H1 (cell line): ENCODE measurements at places on chromosomes 5 and 9. TPM values are rescaled to one million over a fixed set of nuclear protein-coding genes. Genes with fewer than 3 reads are reported as not detected.

GRCh38 chr5:2660315-2660714 lies 91.2 kb downstream of the IRX2 start:
- H3K27ac ChIP-seq = no peak overlapping the region
- H3K36me3 ChIP-seq = no peaks in the 10 kb centered on the region
- DNase-seq = no peak
- no peaks in the 10 kb centered on the region for H3K27me3 ChIP-seq
- no peak overlapping the region for H3K4me3 ChIP-seq

DNA sequence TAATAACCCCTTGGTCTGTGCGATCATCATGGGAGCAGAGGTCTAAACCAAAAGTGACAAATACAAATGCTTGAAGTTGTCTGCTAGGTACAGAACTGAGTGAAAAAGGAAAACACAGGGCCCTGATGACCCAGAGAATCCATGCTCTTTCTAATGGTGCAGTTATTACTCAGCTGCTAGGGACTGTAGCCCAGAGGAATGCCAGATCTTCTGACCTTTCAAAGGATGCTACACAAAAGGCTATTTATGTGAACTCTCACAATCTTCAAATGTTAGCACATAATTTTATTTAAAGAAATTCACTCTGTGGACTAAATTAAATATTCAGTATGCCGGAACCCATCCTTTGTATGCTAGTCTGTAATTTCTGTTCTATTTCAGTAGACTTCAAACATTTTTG lies 79.9 kb downstream of the PRR16 start:
- no peaks in the 10 kb centered on the region for H3K36me3 ChIP-seq
- no peak overlapping the region for H3K4me3 ChIP-seq
- H3K27me3 ChIP-seq = no peaks in the 10 kb centered on the region
- H3K4me1 ChIP-seq = no peaks in the 10 kb centered on the region
- H3K27ac ChIP-seq = no peak overlapping the region
- DNase-seq = no peak

- H3K4me1 ChIP-seq = peaks cover under 1% of the 10 kb centered on the region; the same call in 1 of the 2 replicates
- H3K27ac ChIP-seq = no peak overlapping the region
- no peaks in the 10 kb centered on the region for H3K27me3 ChIP-seq
- H3K4me3 ChIP-seq = no peak overlapping the region
Observed at GRCh38 chr9:109861918-109862317, 81.9 kb downstream of the PALM2AKAP2 start.

GRCh38 chr5:72940082-72940481 lies 15.8 kb upstream of the FCHO2 start:
- no peak overlapping the region for H3K4me3 ChIP-seq
- no peak overlapping the region for H3K27ac ChIP-seq
- H3K4me1 ChIP-seq = no peaks in the 10 kb centered on the region
- no peaks in the 10 kb centered on the region for H3K36me3 ChIP-seq

- H3K4me1 ChIP-seq = peaks cover 26% of the 10 kb centered on the region
- no peaks in the 10 kb centered on the region for H3K36me3 ChIP-seq
- peaks cover 14% of the 10 kb centered on the region for H3K27me3 ChIP-seq
- H3K27ac ChIP-seq = no peak overlapping the region
- peak; percentile 97 for DNase-seq
Observed at GRCh38 chr5:134101686-134102439, 12.6 kb upstream of the TCF7 start.

GRCh38 chr9:91161465-91162300 lies 200.0 kb downstream of the AUH start:
- no peaks in the 10 kb centered on the region for H3K27me3 ChIP-seq
- H3K4me1 ChIP-seq = no peaks in the 10 kb centered on the region; the same call in 1 of the 2 replicates
- no peak overlapping the region for H3K4me3 ChIP-seq
- no peaks in the 10 kb centered on the region for H3K36me3 ChIP-seq
- H3K27ac ChIP-seq = no peak overlapping the region
- no peak for DNase-seq

Gene RNF224
- total RNA-seq = 0.17 TPM in 1 of 2 replicates, not detected in the other

Gene SOX30
- not detected in 2 replicates for total RNA-seq
